Hindlimb muscle (tissue), 1 donor: ENCODE measurements at places on chromosomes 7 and 10. TPM values are rescaled to one million over a fixed set of nuclear protein-coding genes. Genes with fewer than 3 reads are reported as not detected.

The ZNF518A gene
- polyA plus RNA-seq = 21.5 TPM

The SSBP1 gene
- 82.9 TPM for polyA plus RNA-seq

The SFTPD gene
- polyA plus RNA-seq = 1.8 TPM

The ABCB1 gene
- 0.41 TPM for polyA plus RNA-seq

The EPO gene
- not detected for polyA plus RNA-seq

The SHTN1 gene
- polyA plus RNA-seq = 7.0 TPM

The SEMA3A gene
- polyA plus RNA-seq = 24.0 TPM

The CISD1 gene
- polyA plus RNA-seq = 17.4 TPM

The KCTD7 gene
- polyA plus RNA-seq = 18.4 TPM

The ACHE gene
- 82.8 TPM for polyA plus RNA-seq

DNA sequence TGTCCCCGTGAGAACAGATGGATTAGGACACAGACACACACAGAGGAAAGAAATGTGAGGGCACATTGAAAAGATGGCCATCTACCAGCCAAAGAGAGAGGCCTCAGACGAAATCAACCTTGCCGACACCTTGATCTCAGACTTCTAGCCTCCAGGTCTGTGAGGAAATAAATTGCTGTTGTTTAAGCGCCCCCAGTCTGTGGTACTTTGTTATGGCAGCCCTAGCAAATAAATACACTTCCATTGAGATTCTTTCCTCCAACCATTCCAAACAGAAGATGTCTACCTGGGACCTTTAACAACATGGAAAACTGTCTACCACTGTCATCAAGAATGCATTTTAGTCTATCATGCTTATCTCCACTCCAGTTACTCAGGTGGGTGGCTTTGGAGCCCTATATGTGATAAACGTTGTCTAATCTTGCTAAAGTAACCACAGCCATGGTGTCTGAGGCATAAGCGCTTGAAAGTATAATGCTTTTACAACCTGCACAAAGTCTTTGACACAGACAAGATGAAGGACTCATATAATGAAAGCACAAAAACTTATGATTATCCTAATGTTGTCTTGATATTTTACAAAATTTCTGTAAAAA is 244.3 kb downstream of the MTERF1 start:
- no peak for DNase-seq

GRCh38 chr7:106062521-106062931 is 49.6 kb downstream of the SYPL1 start:
- DNase-seq = no peak

- DNase-seq = no peak
These were observed 42.9 kb upstream of the TMEM168 start for GRCh38 chr7:112833082-112833481.

GRCh38 chr10:76082956-76083355 is 651.5 kb downstream of the LRMDA start:
- DNase-seq = no peak

DNA sequence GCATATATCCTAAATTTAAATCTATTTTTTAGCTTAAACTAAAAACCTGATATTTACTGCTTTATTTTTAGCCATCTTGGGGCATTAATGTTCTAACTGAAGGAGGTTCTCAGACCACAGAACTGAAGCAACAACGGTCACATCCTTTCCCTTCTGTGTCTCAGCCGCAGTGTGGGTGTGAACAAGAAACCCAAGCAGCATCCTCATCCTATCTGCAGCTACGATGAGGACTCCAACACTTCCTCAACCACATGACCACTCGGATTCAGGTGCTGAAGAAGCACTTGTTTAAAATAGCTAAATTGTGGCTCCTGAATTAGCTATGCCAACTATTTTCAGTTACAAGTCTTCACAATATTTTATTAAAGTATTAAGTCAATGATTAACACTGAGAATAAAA is 5.3 kb downstream of the ESYT2 start:
- no peak for DNase-seq

DNA sequence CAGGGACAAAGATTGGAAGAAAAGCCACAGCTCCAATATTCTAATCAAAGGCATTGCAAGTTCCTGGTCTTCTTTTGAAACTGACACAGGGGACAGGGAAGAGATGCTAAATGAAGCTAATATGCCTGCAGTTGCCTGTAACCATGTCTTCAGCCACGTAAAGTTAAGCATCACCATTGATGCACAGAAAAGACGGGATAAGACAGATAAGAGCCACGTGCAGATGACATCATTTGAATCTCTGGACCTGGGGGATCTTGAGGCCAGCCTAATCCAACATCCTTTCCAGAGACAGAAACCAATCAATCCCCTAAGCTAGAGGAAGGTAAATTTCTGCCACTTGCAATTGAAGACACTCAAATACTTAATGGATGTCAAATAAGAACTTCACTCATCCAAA is 93.4 kb downstream of the PIP4K2A start:
- DNase-seq = no peak

- DNase-seq = no peak
These were observed 31.2 kb downstream of the BAIAP2L1 start for GRCh38 chr7:98369726-98370125.

DNA sequence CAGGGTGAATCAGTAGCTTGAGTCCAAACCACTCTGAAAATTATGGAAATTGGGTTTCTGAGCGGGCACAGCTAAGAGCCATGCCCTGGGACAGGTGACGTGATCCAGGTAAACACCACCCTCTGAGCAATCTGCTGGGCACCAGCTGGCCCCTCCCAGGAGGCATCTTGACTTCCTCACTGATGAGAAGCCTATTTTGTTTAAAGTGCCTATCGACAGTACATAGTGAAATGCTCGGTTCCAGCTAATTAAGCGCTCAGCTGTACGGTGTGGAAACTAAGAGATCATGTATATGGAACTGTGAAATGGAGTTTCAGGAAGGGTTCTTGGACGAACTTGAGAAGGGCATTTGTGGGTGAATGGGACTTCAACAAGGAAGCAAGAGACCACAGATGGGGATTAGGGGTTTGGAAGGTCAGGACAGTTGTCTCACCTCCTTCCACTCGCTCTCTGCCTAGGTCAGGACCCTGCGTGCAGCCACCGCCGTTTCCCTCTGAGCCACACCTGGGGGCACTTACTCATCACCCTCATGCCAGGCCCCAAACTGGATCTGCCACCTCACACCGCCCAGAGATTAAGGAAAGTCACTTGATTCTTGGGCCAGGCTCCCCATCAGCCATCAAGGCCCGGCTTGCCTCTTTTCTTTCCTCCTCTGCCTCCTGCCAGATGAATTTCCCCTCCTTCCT is 3.2 kb downstream of the ITPRIP start:
- DNase-seq = no peak

GRCh38 chr7:67765481-67766175 is 769.0 kb downstream of the TYW1 start:
- DNase-seq = no peak

DNA sequence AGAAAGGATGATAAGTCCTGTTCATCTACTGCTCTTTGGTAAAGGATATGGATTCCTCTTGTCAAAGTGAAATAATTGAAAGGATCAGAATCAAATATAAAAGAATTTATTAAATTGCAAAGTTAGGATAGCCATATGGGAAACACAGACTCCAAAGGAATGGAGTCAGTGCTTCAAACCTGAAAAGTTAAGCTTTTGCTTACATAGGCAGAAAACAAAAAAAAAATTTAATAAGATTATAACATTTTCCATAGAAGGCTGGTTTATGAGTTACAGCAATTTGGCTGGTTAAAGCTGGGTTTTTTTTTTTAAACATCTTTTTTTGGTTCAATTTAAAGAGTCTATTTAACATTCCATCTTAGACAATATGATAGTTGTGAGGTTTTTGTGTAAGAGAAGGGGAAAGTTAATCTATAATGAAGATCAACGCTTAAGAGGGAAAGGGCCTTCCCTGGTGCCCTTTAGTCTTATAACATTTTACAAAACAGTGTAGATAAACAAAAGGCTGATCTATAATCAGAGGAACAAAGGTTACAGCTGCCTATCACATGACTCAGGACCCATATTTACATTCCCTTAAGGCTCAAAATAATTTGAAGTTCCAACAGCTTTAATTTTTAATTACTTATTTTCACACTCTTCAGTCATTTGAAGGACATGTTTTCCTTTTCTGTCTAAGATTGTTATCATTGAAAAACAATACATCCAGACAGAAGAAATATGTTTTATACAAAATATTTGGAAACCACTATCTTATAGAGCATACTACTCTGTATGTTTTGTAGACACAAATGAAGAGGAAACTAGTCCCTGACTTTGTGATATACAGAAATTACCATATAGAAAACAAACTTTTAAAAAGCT is 234.3 kb upstream of the MBL2 start:
- no peak for DNase-seq

DNA sequence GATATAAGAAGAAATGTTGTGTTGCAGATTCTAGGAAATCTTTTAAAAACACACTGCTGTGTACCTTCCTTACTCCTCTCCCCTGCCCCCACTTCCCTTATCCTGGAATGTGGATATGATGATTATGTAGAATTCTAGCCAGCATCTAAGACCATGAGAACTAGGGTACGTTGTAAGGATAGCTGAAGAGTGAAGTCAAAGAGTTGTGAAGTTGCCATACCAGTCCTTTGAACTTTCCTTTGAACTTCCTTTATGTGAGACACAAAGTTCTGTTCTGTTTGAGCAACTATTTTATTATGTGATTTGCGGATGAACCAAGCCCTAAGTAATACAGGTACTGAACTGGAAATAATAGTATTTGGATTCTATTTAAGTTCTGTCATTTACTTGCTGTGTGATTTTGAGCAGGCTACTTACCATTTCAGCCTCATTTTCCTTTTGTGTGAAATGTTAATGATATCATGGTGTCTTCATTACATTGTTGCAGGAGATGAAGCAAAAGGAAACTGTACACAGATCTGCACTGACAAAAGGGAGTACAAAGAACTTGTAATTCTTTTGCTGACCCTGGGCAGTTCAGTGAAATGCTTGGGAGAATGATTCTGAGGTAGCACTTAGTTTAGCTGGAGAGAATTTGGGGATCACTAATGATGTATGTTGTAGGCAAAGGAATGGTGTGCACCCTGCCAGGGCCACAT is 31.4 kb downstream of the RPA3 start:
- DNase-seq = no peak

DNA sequence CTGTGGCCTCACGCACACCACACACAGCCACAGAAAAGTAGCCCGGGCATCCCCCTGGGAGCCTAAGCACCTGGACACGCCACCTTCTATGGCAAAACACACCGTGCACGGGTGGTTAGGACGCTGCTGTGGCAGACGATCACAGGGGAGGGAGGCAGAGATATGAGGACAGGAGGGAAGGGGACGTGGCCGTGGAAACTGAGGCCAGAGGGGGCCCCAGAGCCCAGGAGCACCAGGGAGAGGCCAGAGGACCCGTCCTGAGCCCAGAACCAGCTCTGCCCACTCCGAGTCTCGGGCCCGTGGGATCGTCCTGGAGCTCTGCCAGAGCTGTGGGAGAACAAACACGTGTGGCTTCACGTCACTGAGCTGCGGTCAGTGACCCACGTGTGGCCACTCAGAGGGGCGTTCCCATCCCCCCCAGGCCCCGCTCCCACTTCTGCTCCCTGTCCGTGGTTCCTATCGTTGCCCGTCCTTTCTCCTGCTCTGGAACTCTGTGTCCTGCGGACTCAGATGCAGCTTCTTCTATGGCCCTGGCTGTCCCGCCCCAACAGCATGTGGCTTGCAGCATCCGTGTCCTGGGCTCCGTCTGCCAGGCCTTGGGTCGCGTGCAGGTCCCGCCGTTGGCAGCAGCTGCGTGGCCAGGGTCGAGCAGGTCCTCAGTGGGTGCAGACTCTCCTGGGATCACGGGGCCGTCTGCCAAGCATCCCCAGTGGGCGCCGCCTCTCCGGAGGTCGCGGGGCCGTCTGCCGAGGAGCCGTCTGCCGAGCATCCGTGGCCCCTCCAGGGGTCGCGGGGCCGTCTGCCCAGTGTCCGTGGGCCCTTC is 31.0 kb downstream of the GET4 start:
- DNase-seq = no peak

DNA sequence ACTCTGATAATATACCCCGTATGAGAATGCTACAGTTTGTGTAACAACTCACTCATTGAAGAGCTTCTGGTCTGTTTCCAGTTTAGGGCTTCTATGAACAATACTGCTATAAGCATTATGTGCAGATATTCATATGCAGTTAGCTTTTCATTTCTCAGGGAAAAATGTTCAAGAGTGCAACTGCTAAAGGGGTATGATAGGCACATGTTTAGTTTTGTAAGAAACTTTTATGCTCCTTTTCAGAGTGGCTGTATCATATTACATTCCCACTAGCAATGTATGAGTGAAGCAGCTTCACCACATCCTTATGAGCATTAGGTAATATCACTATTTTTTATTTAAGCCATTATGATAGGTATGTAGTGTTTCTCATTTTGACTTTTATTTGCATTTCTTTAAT is 182.6 kb upstream of the CXCL12 start:
- no peak for DNase-seq

DNA sequence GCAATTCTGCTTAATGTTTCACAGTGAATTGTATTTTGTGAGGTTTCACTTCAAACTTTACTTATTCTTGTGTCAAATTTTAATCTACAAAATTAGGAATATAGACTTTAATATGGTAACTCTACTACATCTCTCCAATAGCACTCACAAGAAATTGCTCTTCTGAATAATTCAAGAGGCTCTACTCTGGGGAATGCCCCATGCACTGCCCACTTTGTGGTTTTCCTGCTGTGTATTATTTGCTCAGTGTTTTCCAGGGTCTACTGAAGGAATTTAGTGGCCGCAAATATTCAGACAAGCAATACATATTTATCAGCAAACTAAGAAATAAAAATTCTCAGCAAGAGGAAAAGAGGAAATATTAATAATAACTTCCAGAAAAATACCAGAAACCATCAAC is 611.4 kb downstream of the TNS3 start:
- no peak for DNase-seq

DNA sequence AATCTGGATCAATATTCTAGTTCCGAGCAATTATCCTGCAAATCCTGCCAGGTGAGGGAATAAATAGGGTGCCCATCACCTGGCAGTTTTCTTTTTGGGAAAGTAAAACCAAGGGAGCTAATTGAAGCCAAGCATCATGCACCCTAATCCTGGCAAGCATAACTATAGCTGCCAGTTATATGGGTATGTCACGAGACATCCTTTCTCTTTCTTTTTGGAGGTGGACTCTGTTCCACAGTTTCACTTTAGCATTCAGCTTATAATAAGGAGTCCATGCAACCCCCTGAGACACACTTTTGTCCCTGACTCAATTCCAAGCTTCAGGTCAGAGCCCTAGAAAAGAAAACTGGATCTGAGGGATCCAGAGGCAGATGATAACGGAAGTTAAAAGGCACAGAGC is 222.5 kb downstream of the PHF14 start:
- DNase-seq = no peak

GRCh38 chr10:47160967-47161366 is 139.0 kb upstream of the GDF10 start:
- DNase-seq = no peak
